Right atrium auricular region (tissue), 2 donors: ENCODE measurements at places on chromosomes 2 and 18.

DNA sequence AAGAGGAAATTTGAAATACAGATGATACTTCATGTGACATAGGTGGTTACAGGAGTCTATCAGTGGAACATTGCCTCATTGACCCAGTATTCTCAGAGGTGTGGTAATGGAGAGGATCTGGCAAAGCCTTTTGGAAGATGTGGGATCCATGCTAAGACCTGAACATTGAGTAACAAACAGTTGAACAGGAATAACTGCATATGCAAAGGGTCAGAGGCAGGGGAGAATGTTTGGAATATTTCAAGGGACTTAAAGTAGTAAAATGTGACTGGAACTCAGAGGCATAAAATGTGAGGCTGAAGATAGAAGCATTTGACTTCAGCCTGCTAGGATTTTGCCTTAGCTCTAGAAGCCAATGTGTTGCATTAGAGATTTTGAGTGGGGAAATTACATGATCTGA is 300.2 kb upstream of the ETAA1 start:
- no peak for DNase-seq

DNA sequence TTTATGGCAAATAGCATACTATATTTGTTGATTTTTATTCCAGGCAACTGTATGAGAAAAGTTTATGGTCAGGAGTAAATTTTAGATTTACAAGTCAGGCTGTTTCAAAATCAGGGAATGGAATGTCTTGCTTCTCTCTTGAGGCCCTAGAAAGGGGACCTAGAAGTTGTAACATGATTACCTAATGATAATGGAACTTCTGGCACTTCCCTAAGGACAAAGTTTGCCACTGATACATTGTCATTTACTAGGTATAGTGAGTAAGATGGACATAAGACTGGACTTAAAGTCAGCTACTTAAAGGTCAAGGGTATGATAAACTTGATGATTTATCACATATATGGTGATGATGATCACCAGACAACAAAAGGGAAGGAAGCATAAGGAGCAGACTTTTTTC is 103.3 kb upstream of the VRK2 start:
- DNase-seq: no peak

- no peak for DNase-seq
Observed at GRCh38 chr2:8509621-8510020, 172.2 kb upstream of the ID2 start.

GRCh38 chr18:23784832-23785245 is 95.6 kb downstream of the LAMA3 start:
- no peak for DNase-seq

DNA sequence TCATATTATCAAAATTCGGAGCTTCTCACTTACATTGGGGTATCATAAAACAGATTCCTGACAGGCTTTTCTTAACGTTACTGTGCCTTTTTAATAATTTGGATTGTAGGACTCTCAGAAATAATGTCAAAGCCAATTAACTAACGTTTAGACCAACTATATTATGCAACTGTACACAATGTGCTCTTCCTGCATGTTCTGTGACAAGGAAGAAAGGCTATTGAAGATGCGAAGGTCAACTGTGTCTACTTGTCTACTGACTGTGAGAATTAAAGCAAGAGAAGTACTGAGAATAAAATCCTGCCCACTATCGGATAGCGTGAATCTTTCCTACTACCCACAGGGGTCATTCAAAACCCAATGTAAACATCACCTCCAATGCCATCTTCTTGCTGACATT is 393.0 kb downstream of the NBAS start:
- DNase-seq: no peak

- DNase-seq: no peak
Observed at GRCh38 chr2:45220227-45220626, 211.0 kb upstream of the SIX2 start.

DNA sequence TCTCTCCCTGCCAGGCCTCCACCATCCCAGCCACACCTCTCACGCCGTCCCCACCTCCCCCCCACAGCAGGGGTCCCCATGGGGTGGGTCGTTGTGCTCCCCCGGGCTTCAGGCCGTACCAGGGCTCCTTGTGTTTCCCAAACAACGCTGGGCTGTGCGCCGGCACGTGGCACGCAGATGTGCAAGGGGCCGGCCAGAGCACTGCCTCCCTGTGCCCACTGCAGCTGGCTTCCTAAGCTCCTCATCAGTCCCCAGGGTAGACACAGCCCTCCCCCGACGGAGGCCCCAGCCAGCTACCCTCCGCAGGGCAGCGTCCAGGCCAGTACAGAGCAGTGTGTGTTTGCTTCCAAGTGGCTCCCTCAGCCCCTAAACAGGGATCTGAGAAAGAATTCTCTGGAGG is 34.0 kb downstream of the BIN1 start:
- no peak for DNase-seq

DNA sequence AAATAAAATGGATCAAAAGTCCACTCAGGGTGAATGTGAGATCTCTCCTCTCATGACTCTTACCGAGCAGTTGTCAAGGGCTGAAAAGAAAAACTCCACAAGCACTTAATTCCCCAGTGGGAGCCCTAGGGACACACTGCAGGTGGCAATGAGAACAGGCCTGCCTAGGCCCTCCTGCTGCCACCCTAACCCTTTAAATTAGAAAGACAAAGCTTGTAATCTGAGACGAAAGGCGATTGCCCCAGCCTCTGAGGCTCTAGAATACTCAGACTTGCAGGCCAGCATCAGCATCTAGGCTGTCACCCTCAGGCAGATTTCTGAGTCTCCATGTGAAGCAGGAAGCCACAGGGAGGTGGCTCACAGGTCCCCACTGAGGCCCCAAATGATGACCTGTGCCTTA is 457.0 kb upstream of the MYT1L start:
- no peak for DNase-seq

DNA sequence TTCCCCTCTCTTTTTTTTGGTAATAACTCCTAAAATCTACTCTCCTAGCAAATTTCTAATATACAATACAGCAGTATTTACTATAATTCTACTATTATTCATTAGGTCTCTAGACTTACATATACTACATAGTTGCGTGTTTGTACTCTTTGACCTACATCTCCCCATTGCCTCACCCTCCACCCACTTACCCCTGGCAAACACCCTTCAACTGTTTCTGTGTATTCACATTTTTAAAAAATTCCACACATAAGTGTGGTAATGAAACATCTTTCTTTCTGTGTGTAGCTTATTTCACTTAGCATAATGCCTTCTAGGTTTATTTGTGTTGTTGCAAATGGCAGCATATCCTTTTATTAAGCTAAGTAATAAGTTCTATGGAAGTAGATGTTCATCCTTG is 336.0 kb downstream of the CCDC85A start:
- no peak for DNase-seq

- DNase-seq: no peak
Observed at GRCh38 chr2:143833015-143833660, 686.8 kb downstream of the ZEB2 start.

GRCh38 chr2:113134717-113135116 is 7.3 kb downstream of the IL1RN start:
- peak; percentile 21 for DNase-seq

GRCh38 chr18:58417752-58418151 is 211.1 kb downstream of the ALPK2 start:
- no peak for DNase-seq

DNA sequence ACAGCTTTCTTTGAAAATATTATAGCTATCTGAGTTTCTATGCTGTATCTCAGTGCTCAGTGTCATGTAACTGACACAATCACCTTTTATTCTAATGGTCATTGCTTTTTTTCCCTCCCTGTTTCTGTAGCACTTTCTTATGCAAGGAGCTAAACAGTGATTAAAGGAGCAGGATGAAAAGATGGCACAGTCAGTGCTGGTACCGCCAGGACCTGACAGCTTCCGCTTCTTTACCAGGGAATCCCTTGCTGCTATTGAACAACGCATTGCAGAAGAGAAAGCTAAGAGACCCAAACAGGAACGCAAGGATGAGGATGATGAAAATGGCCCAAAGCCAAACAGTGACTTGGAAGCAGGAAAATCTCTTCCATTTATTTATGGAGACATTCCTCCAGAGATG is 56.4 kb downstream of the SCN2A start:
- no peak for DNase-seq
